NCI-H2081 treated with DMSO at 0.1 percent for 48 hours (cell line): ENCODE measurements at places on chromosomes 13 and 19.

GRCh38 chr13:52664272-52664671 is 11.6 kb downstream of the SUGT1 start:
- DNase-seq: no peak

GRCh38 chr19:40416918-40417642 is 3.9 kb upstream of the PRX start:
- no peak for DNase-seq

DNA sequence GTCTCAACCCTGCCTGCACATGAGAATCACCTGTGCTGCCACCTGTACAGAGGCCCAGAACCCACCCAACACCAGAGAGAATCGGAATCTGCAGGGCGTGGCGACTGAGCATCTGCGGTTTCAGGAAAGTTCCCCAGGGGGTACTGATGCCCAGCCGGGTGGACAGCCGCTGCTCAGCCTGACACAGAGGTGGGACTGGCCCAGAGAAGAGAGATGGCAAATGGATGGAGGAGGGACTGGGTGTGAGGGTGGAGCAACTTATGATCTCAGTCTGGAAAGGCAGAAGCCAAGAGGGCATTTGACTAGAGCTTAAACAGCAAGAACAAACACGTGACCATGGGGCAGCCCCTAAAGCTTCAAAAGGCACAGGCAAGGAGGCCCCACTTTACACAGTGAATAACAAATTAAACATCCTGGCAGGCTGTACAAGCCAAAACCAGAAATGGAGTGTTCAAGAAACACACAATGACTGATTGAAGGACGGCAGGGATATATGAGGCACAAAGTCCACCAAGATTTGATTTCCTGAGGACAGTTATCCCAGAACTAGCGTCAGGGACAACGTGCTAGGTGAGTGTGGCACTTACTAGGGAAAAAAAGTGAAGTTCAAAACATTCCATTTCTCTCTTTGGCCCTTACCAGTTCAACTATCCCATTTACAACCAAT is 3.1 kb downstream of the RANBP3 start:
- DNase-seq: no peak

- DNase-seq: no peak
Observed at GRCh38 chr13:93243375-93244063, 16.9 kb downstream of the GPC6 start.

GRCh38 chr13:94239135-94239534 is 240.3 kb downstream of the DCT start:
- no peak for DNase-seq

- DNase-seq: no peak
Observed at GRCh38 chr19:37513397-37513796, 6.7 kb downstream of the ZNF793 start.

DNA sequence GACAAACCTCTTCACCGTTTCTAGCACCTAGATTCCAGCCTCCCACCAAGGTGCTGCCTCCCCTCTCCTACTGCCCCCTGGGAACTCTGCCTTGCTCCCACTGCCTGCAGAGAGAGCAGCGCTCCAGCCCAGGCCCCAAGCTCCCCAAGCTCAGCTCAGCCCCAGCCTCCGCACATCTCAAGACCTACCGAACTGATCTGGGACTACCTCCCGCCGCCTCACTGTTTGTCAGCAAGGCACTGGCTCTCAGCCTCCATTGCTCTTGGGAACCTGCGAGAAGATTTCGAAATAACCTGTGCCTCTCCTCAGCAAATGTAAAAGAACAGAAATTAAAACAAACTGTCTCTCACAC is 92.4 kb upstream of the GPR183 start:
- DNase-seq: no peak

GRCh38 chr19:57233207-57233606 is 2.4 kb downstream of the AURKC start:
- no peak for DNase-seq

- DNase-seq: no peak
Observed at GRCh38 chr13:21233086-21233485, 56.6 kb downstream of the MRPL57 start.

DNA sequence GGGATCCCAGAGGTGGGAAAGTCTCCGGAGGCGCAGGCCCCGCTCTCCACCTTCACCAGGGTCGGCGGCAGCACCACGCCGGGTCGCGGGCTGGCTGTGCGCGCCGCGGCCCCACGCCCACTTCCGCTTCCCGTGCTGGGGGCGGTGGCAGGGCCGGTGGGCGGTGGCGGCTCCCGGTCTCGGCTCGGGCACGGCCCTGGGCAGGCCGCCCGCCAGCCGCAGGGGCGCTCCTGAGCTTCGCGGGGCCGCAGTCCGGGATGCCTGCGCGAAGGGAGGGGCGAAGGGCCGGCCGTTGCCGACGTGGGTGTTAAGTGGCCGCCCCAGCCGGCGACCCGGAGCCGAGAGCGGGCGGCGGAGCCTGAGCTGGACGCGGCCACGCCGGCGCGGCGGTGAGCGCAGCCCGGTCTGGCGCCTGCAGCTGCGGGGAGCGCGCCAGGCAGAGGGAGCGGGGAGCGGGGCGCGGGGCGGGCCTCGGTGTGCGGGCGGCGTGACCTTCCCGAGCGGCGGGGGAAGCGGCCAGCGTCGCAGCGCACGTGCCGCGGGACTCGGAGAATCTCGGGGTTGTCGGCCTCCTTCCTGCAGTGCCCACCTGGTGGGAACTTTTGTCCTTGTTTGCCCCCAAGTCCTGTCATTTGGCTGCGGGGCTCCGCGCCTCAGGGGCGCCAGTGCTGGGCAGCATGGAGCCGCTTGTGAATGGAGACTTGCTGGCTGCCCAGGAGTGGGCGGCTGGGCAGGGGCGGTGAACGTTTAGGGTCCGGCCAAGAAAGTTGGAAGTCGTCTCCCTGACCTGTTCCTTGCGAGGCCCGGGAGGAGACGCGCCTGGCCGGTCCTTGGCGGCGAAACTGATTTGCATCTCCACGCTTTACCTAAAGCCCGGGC is at the start of gene SLC25A15:
Gene SLC25A15, plus strand, starts transcription at position 337 of the 879 bp plus-strand sequence. CDS start 3,616 bp downstream, outside the sequence.
- DNase-seq: no peak

- DNase-seq: no peak
Observed at GRCh38 chr19:53553865-53554791, 16.2 kb downstream of the ZNF331 start.

GRCh38 chr13:50426927-50427326 is 411.7 kb downstream of the KCNRG start:
- peak; percentile 12 for DNase-seq

- no peak for DNase-seq
Observed at GRCh38 chr19:13026462-13027370, 31.4 kb downstream of the NFIX start.

- DNase-seq: no peak
Observed at GRCh38 chr13:96379967-96380366, 290.1 kb downstream of the HS6ST3 start.

- DNase-seq: no peak
Observed at GRCh38 chr13:64718116-64718515, 2512.0 kb downstream of the PCDH9 start.

DNA sequence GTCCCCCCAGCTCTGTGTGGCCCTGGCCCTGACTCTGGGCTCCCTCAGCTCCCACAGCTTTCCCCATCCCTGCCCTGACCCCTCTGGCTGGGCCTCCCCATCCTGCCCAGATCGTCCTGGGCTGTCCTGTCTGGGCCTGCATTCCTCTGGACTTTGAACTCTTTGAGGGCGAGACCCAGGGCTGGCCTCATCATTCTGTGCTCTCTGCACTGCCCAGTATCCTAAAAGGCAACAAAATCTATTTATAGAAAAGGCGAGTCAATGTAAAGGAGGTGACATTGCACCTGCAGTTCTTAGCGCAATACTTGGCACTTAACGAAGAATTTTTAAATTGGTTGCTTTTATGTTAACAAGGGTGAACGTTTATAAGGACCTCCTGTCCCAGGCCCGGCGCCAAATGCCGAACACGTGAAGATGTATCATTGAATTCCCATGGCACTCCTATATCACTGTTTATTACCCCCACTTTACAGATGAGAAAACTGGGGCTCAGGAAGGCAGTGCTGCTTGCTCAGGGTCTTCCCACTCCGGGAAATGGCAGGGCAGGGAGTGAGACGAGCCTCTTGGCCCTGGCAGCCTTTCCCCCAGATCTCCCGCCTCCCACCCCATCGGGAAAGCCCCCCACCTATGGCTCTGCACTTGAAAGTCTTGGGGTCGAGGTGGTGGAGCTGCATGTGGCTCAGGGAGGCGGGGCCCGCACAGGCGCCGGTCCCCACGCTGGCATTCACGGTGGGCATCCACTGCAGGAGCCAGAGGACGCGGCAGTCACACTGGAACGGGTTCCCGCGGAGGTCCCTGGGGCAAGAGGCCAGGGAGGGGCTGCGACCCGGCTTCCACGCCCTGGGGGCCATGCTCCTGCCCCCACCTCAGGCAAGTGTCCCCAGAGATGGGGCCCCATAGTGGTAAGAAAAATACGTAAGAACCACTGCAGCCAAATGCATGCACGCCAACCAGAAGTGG is 3.8 kb downstream of the LGI4 start:
- DNase-seq: no peak

DNA sequence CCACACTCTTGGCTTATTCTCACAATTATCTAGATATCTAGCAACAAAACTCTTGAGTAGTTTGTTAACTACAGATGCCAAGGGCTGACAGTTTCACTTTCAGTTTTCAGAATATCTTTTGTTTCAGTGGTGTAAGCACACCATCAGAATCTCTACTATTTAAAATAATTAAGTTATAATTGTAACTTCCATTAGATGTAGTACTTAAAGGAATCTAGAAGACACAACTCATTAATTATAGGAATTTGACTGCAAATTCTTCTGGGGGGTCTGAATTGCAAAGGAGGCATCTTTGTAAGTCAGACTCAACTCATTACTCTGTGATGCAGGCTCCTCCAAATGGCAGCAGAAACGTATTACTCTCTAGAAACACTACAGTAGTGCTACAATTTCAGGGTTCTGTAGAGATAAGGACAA is 44.9 kb upstream of the USPL1 start:
- DNase-seq: no peak

GRCh38 chr19:10105509-10106099 is 558 bp upstream of the PPAN start:
- DNase-seq: no peak

DNA sequence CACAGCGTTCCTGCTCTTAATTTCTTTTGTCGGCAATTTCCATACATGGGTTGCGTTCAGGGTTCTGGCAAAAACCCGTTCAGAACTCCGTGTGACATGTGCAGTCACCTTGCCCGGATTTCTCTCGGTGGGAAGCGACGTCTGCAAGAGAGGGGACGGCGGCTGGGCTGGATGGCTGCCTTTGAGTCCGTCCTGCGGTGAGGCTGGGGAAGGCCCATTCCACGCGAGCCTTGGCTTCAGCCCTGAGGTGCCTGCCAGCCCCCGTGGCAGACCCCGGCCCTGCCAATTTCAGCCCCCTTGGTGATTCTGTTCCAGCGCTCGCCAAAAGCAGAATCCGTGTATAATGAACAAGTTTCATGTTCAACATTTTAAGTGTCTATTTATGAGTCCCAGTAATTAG is 72.6 kb upstream of the TSHZ3 start:
- no peak for DNase-seq
